ENCODE measurements at places on chromosomes 4 and X.

DNA sequence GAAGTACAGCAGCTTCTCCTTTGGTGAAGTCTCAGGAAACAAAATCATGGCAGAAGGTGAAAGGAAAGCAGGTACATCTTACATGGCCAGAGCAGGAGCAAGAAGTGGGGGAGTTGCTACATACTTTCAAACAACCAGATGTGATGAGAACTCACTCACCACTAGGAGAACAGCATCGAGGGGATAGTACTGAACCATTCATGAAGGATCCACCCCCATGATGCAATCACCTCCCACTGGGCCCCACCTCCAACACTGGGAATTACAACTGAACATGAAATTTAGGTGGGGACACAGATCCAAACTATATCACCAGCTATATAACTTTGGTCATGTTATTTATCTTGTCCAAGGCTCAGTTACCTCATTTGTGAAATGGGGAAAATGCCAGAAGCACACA, 159.4 kb downstream of the OPHN1 start:
- no peak for DNase-seq

DNA sequence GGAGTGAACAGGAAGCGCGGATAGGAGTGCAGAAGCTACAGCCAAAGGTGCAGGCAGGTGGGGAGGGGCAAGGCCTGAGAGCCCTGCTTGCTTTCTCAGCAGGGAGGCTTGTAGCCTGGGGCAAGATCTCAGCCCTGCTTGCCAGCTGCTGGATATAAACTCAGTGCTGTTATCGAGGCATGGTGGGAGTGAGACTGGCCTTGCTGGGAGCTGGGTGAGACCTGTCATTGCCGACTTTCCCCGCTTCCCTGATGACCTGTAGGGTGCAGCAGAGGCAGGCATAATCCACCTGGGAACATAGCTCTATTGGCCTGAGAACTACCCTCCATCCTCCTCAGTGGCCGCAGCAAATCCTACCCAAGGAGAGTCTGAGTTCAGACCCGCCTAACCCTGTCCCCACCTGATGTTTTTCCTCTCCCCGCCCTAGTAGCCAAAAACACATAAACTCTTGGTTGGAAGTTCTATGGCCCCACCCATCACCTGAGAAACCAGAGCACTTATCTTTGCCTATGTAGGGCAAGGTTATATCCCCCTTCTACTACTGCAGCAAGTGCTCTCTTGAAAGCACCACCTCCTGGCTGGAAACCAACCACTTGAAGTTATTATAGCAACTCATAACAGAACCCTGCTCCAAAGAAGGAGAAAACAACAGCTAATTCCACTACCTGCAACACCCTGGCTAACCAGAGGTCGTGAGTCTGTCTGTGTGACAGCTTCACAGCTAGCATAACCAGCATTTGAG, 80.7 kb downstream of the FHIP1A start:
- no peak for DNase-seq

DNA sequence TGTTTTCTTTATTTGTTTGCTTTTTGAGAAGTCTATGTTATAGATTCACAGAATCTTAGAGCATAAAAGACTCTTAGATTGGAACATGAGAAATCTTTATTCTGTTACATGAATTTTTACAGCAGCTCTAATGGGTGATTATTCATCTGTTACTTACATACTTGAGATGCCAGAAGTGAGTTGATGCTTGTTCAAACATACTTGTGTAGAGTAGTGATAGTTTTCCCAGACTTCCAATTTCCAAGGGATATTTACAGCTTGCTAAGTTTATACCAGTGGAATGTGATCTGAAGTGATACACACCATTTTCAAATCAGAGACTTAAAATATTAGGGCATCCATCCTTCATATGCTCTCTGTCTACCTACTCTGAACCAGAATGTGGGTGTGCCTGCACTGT, 252.9 kb upstream of the SMIM31 start:
- DNase-seq, result no peak

GRCh38 chr4:128830906-128831503, 21.5 kb downstream of the JADE1 start:
- DNase-seq, result no peak

- no peak for DNase-seq
These were observed 2.1 kb upstream of the NSG1 start for GRCh38 chr4:4384837-4385236.

- no peak for DNase-seq
These were observed 277.8 kb upstream of the EMCN start for GRCh38 chr4:100795581-100795980.

GRCh38 chrX:20362268-20363267, 95.9 kb upstream of the RPS6KA3 start:
- DNase-seq, result no peak

- no peak for DNase-seq
These were observed 141.6 kb downstream of the KCNIP4 start for GRCh38 chr4:21806991-21807390.

- no peak for DNase-seq
These were observed 30.5 kb upstream of the TEX13C start for GRCh38 chrX:125289209-125289608.

GRCh38 chr4:100062921-100063320, 112.8 kb upstream of the H2AZ1 start:
- DNase-seq, result no peak

- DNase-seq, result peak; percentile 22
These were observed 124.2 kb downstream of the NFKB1 start for GRCh38 chr4:102625232-102625930.

GRCh38 chr4:114161809-114162208, 182.4 kb upstream of the ARSJ start:
- no peak for DNase-seq

- DNase-seq, result no peak
These were observed 410.2 kb downstream of the FAM47A start for GRCh38 chrX:33721927-33722326.

GRCh38 chrX:13786048-13786447, 30.8 kb downstream of the GPM6B start:
- DNase-seq, result no peak

DNA sequence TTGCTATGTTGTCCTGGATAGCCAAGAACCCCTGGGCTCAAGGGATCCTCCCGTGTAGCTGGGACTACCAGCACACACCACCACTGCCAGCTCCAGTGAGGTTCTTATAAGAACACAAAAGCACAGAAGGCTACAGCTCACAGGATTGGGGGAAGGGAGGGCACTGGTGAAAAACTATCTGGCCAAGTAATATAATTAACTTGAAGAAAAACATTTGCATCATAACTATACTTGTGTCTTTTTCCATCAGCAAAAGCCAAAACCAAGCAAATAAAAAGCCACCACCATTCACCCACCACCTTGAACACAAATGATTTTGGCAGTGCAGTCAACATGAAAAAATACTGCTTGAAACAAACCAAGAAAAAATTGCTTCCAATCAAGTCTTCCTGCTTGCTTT, 188.2 kb downstream of the MAML3 start:
- no peak for DNase-seq

DNA sequence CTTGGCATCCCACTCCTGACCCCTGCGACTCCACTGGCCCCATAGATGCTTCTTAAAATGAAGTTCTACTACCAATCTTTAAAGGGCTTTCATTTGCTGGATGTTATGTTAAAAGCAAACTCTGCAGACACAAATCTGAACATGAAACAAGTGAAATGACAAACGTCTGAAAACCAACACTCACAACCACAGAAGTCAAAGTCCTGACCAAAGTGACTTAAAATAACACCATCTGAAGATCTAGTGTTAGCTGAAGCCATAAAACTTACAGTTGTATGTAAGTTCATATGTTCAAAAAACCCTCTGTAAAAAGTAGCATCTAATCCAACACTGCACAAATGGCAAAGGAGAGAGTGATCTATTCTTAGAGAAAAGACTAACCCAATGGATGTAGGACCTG, 178.7 kb downstream of the SH3KBP1 start:
- no peak for DNase-seq

DNA sequence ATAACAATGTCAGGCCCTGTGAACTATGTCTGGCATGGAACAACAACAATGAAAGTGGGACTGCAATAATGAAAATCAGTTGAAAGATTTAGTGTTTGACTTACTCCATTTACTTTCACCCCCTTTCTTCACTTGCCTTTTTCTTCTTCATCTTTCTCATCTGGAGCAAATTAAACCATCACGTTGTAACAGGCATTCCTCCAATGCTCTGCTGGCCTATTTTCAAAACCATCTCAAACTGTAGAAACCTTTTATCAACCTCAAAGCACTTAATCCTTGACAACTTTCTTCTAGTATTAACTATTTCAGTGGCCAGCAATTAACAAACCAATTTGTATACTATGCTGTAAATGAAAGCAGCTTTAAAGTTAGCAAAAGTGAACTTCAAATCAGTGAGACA, 8.3 kb downstream of the KLHL13 start:
- DNase-seq, result no peak
